ENCODE measurements at places on chromosomes 3 and 15. TPM values are rescaled to one million over a fixed set of nuclear protein-coding genes. Genes with fewer than 3 reads are reported as not detected.
A peak's percentile ranks its signal among the peaks of the same experiment; 100 is the strongest.

The GASK1A gene
- total RNA-seq, result not detected

The C15orf62 gene
- 0.19 TPM for total RNA-seq

DNA sequence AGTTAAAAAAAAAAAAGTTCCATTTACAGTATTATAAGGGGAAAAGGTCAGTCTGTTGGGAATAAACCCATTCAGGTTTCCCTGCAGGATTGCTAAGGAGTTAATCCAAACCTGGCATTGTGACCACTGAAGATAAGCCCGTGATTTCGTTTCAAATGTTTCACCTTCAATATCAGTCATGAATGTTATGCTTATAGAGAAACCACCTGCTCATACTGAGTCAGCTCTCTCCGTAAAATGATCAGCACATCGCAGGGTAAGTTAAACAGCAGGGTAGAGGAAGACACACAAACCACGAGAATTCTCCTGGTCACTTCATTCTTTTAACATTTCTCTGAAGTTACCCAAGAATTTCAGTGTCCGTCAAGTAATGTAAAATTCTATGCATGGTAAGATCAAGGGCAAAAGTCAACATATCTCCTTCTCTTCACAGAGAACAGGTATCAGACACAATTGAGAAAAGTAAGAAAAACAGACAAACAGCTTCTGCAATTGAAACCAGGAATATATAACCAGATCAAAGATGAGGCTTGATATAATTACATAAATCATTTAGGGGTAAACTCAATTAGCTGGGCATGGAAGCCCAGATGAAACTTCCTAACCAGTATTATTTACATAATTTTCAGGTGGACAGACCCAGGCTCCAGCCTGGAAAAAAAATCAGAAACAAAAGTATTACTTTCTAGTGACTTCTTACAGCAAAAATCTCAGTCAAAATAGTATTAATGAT lies 67.6 kb upstream of the ARHGEF3 start:
- no peak overlapping the region for H3K4me3 ChIP-seq
- H3K36me3 ChIP-seq, result no peaks in the 10 kb centered on the region
- H3K4me1 ChIP-seq, result peaks cover 11% of the 10 kb centered on the region
- no peak overlapping the region for H3K27ac ChIP-seq

- DNase-seq, result peak; percentile 38
- H3K4me3 ChIP-seq, result peak overlapping the region; percentile 9
Measured at GRCh38 chr15:70643783-70644125, 119.6 kb downstream of the UACA start.

GRCh38 chr15:39502082-39502447 lies 78.8 kb upstream of the THBS1 start:
- peaks cover 27% of the 10 kb centered on the region for H3K4me1 ChIP-seq
- no peak for DNase-seq
- H3K36me3 ChIP-seq, result no peaks in the 10 kb centered on the region

DNA sequence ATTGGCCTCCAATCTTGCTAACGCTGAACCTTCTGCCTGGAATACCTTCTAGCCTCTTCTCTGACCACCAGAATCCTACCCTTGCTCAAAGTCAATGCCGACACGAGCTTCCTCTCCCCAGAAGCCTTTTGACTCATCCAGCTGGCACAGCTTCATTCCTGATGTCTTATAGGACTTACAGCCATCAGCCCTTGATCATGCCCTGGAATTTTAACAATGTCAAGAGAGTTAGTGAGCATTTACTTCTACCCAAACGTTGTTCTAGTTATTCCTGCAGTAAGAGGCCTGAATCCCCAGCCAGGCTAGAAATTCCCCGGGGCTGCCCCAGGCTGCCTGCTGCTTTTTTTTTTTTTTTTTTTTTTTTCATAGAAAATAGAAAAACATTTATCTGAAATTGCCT lies 3.9 kb downstream of the CYP1A2 start:
- peaks cover 2% of the 10 kb centered on the region for H3K27me3 ChIP-seq
- H3K36me3 ChIP-seq, result no peaks in the 10 kb centered on the region
- H3K4me3 ChIP-seq, result no peak overlapping the region
- no peak overlapping the region for H3K27ac ChIP-seq

DNA sequence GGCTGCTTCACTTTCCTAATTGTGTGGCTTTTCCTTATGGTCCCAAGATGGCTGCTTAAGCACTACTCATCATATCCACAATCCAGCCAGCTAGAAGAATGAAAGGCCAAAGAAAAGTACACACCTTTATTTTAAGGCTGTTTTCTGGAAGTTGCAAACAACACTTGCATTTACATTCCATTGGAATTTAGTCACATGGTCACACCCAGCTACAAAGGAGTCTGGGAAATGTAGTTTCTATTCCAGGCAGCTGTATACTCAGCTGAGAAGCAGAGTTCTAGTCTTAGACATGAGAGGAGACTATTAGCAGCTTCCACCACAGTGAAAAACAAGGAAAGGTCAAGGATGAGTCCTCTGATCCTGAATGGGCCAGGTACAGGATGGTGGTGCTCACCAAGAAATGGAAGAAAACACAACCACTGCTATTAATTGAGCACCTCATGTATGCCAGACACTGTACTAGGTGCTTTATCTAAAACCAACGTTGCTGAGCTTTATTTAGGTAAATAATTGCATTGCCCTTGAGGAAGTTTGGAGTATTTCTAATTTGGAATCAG lies 28.0 kb upstream of the ATG7 start:
- no peak for DNase-seq
- H3K4me3 ChIP-seq, result no peak overlapping the region
- H3K4me1 ChIP-seq, result peaks cover 15% of the 10 kb centered on the region
- no peaks in the 10 kb centered on the region for H3K36me3 ChIP-seq
- H3K27me3 ChIP-seq, result no peaks in the 10 kb centered on the region
- H3K27ac ChIP-seq, result no peak overlapping the region

DNA sequence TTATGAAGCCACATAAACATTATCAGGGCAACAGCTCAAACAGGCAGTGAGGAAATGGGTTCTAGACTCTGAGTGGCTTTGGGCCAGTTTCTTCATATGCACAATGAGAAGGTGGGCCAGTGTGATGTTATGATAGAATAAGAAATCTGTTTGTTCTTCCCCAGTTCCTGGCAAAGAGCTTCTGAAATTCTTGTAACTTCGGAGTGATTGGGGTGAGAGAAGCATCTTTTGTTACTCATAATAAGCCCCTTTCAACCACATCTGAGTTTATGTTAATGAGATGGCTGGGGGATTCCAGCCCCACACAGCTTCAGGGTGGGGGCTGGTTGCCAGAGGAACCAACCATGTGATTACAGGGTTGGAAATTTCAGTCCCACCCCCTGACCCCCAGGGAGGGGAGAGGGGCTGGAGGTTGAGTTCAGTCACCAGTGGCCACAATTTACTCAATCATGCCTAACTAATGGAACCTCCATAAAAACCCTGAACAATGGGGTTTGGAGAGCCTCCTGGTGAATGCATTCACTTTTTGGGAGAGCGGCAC lies 57.0 kb upstream of the FRMD4B start:
- no peaks in the 10 kb centered on the region for H3K4me1 ChIP-seq
- no peak for DNase-seq
- no peaks in the 10 kb centered on the region for H3K27me3 ChIP-seq
- no peak overlapping the region for H3K27ac ChIP-seq
- H3K36me3 ChIP-seq, result no peaks in the 10 kb centered on the region

All from astrocyte (in vitro differentiated cells and primary cell).